Nephron progenitor cell (in vitro differentiated cells): ENCODE measurements at places on chromosomes 3 and 15.
A peak's percentile ranks its signal among the peaks of the same experiment; 100 is the strongest.

- DNase-seq, result no peak
Measured at GRCh38 chr3:127719369-127719768, 46.6 kb downstream of the ABTB1 start.

GRCh38 chr3:173939331-173939730 lies 541.8 kb downstream of the NLGN1 start:
- no peak for DNase-seq

DNA sequence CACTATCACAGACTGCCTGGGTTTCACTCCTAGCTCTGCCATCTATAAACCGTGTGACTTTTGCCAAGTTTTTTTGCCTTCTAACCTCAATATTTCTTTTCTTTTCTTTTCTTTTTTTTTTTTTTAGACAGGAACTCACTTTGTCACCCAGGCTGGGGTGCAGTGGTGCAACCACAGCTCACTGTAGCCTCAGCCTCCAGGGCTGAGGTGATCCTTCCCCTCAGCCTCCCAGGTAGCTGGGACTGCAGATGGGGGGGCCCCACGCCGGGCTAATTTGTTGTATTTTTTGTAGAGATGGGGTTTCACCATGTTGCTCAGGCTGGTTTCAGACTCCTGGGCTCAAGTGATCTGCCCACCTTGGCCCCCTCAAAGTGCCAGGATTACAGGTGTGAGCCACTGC lies 3.2 kb upstream of the ADAM10 start:
- no peak for DNase-seq

GRCh38 chr3:44323341-44323955 lies 15.1 kb upstream of the TCAIM start:
- peak; percentile 63 for DNase-seq

DNA sequence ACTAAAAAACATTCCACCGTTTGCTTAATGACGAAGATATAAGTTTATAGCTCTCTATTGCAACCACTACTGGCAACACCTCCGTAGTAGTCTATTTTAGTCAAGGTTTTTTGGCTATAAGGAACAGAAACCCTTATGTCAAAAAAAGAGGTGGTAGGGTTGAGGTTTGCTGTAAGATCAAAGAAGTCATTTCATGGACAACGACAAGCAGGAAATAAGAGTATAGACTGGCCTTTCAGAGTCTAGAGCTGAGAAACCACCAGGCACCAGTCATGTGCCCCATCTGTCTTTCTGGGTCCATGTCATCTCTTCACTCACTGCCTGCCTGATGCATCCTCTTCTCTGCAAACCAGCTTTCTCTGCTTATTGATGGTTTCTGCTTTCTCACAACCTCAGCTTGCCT lies 42.7 kb downstream of the THBS1 start:
- DNase-seq, result no peak
